ENCODE measurements at places on chromosomes 3 and 15.

- DNase-seq, result no peak
Observed at GRCh38 chr3:37266809-37267208, 92.4 kb upstream of the LRRFIP2 start.

- no peak for DNase-seq
Observed at GRCh38 chr3:41593774-41594173, 368.1 kb downstream of the ULK4 start.

- DNase-seq, result no peak
Observed at GRCh38 chr15:67072442-67072841, 7.0 kb downstream of the SMAD3 start.

- DNase-seq, result no peak
Observed at GRCh38 chr3:64578797-64579196, 109.0 kb downstream of the ADAMTS9 start.

DNA sequence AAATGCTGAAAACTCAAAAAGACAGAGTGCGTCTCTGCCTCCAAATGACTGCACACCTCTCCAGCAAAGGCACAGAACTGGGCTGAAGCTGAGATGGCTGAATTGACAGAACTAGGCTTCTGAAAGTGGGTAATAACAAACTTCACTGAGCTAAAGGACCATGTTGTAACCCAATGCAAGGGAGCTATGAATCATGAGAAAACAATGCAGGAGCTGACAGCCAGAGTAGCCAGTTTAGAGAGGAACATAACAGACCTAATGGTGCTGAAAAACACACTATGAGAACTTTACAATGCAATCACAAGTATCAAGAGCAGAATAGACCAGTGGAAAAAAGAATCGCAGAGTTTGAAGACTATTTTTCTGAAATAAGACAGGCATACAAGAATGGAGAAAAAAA is 10.1 kb upstream of the AVEN start:
- no peak for DNase-seq

GRCh38 chr15:81235276-81236123 is 38.8 kb downstream of the IL16 start:
- DNase-seq, result no peak

GRCh38 chr3:118229196-118229595 is 805.5 kb downstream of the IGSF11 start:
- DNase-seq, result no peak

- no peak for DNase-seq
Observed at GRCh38 chr15:95932141-95932540, 398.4 kb upstream of the NR2F2 start.

DNA sequence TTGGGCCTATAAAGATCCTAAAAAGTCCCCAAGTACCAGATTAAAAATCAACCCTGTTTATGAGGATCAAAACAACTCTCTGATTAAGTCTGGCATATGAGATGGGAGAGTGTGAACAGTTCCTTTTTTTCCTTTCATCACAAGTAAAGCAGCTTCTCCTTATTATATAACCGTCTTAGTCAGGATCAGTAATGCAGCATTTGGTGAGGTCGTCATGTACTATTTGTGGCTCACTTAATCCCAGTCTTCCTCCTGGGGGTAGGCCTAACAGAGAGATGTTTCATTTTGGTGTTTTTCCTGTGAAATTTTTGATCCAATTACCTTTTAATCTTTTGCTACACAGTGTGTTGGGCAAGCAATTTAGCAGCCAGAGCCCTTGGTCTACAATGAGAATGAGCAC is 333.1 kb upstream of the KCNMB2 start:
- no peak for DNase-seq

DNA sequence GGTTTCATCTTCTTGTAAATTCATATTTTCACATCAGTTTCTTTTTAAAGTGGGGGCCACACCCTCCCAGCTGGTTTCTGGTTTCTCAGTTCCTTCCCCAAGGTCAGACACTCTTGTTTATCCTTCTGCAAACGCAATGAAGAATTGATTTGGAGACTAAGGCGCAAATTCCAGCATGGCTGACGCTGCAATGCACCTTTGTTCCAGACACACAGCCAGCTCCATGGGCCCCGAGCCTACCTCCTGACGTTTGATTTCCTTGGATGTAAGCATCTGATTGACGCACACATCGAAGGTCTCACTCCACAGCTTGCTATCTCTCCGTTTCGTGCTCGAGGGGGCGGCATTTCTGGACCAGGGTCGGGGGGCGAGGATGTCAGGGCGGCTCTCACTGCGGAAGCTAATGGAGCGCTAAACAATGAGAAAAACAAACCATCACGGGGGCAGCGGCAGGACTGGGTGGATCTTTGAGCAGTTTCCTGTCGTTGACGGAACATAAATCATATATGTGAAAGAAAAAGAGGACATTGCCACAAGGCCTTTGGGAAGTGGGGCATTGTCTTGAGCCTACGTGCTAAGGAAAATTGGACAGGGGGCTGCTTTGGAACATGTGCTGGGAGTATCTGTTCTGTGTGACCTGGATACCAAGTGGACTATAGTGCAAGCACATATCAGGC is 46.9 kb downstream of the ARHGEF3 start:
- DNase-seq, result no peak

- no peak for DNase-seq
Observed at GRCh38 chr3:25421747-25422146, 6.3 kb upstream of the RARB start.

- DNase-seq, result no peak
Observed at GRCh38 chr3:188624384-188624783, 470.4 kb downstream of the LPP start.

- no peak for DNase-seq
Observed at GRCh38 chr15:87747087-87747486, 509.5 kb downstream of the NTRK3 start.

DNA sequence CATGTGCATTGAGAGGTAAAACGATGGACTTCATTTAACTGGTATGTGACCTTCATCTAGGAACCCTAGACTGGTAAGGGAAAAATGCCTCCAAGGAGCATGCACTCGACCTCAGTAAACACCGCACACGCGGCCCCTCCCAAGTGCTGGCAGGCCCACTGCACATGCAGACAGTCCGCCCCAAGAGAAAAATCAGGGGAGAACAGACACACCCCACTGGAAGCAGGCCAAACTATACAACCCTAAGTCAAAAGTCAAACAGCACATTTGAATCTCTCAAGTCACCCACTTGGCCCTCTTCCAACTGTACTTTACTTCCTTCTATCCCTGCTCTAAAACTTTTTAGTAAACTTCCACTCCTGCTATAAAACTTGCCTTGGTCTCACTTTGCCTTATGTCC is 250.1 kb upstream of the HES1 start:
- DNase-seq, result no peak

DNA sequence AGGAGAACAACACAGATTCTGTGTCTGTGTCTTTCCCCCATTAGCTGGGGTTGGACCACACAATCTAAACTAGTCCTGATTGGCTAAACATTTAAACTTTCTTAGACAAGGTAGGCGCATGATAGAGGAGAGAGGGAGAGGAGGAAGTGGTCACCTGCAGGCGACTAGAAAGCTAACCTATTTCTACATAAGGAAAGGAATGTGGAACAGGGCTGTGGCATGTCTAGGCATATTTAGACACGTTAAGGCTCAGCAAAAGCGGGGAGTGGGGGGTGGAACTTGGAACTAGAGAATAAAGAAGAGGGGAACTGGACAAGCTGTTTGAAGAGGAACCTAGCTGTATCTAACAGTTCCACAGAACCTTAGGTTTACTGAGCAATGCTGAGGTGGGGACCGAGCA is 12.8 kb downstream of the LRRC28 start:
- DNase-seq, result no peak

GRCh38 chr3:158703566-158703965 is 28.7 kb downstream of the RARRES1 start:
- no peak for DNase-seq

DNA sequence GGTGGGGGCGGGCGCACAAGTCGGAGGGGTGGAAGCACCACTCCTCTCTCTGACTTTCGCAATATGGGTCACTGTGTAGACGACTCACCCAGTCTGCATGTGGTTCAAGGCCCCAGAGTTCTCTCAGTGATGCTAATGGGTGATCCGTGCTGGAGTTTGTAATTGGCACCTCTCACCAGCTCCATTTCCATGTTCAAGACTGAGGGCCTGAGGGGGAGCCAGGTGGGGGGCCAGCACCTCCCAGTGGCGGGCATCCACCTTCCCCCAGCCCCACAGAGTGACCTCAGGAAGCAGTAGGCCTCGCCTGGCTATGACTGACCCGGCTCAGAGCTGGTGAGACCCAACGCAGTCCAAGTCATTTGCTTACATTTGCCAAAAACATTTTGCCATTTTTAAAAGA is 230.0 kb upstream of the ST8SIA2 start:
- DNase-seq, result no peak

DNA sequence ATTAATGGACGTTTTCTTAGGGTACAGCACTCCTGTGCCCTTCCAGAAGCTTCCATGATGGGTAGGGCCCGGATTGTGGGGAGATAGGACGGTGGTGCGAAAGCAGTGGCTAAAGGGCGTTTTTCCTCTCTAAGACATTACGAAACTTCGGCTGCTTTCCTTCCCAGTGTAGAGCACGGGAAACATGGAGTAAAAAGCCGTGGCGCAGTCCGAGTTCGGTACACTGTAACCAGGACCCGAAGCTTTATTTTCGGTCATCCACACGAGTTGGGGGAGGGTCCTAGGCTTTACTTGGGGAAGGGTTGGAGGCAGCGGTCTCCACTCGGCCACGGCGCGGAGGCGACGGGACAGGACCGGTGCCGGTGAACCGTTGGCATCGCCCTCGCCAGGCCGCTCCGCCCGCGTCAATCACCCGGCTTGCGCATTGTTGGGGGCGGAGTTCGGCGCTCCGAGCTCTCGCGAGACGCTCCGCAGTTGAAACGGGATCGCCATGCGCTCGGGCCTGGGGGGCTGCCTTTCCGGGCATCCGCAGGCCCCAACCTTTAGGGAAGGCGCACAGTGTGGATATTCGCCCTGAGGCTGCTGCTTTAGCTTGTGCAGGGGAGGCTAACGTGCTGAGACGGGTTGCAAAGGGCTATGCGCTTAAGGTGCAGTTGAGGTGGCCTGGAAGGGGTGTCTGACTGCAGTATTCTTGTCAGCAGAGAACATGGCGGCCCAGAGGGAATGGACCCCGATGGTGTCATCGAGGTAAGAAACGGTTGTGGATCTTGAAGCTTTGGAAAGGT is 546 bp downstream of the EIF4A2 start:
- DNase-seq, result peak; percentile 68

DNA sequence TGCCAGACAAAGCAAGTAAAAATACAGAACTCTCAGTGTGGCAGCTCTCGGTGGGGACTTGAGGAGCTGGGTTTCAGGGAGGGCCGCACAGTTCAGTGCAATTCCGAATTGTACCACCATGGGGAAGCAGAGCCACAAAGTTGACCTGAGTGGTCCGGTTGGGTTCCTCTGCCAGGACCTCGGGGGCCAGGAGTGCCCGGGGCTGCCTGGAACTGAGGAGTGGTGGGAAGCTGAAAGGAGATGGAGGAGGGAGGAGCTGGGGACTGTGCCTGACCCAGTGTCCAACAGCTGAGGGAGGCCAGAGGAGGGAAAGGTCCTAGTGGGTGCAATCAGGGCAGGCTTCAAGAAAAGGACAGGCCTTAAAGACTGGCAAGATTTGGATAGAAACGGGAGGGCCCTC is 32.2 kb upstream of the TRH start:
- DNase-seq, result no peak

- no peak for DNase-seq
Observed at GRCh38 chr3:33717616-33717865, 513 bp downstream of the CLASP2 start.
